ENCODE measurements at places on chromosomes 3 and 15.

DNA sequence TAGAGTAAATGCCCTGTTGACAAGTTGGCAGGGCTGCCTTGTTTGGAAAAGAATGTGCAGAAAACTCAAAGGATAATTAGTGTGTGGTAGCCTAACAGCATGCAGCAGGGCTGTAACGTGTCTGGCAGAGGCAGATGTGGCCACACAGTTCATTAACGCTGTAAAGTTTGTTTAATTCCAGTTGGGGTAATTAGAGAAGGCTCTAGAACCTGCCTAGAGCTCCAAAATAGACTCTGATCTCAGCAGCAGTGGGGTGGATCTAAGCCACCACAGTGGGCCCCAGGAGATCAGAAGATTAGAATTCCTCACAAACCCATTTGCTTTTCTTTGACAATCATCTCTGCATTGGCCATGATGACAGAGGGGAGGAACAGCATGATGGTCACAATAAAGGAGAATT is 65.1 kb upstream of the LEKR1 start:
- DNase-seq = no peak

DNA sequence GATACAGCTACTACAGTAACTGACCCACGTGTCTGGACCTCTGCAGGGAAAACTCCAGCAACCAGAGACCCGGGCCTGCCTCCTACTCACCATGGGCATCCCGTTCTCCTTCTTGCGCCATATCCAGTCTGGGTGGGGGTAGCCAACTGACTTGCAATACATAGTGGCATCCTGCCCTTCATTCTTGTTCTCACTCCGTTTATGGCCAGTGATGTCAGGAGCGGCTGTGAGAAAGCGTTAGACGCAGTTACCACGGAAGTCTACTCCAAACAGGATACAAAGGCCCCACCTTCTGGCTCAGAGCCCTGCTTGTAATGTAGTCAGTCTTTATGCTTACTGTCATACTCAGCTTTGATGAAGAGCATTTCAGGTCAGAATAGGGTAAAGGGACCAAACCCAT is 59.6 kb downstream of the NPTN start:
- peak; percentile 64 for DNase-seq

GRCh38 chr3:187798126-187798525 is 52.9 kb upstream of the BCL6 start:
- DNase-seq = no peak

GRCh38 chr3:72100080-72100511 is 315.1 kb upstream of the PROK2 start:
- DNase-seq = no peak

GRCh38 chr3:184542577-184542976 is 19.0 kb upstream of the EPHB3 start:
- DNase-seq = no peak

DNA sequence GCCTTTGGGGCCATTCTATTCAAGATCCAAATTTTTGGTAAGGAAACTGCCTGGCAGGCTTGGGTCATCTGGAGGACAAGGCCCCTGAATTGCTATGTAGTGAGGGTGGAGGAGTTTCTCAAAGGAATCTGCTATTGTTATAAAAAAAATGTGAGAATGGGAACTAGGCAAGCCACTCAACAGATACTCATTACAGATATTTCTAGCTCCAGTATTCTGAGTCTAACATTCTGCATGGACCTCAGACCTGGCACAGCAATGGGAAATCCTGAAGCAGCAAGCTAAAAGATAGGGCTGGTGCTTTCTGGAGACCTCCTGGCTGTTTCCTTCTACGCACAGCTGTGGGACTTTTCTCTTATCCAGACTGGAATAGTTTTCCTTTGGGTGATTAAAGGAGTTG is 430.7 kb upstream of the RBMS3 start:
- DNase-seq = no peak

DNA sequence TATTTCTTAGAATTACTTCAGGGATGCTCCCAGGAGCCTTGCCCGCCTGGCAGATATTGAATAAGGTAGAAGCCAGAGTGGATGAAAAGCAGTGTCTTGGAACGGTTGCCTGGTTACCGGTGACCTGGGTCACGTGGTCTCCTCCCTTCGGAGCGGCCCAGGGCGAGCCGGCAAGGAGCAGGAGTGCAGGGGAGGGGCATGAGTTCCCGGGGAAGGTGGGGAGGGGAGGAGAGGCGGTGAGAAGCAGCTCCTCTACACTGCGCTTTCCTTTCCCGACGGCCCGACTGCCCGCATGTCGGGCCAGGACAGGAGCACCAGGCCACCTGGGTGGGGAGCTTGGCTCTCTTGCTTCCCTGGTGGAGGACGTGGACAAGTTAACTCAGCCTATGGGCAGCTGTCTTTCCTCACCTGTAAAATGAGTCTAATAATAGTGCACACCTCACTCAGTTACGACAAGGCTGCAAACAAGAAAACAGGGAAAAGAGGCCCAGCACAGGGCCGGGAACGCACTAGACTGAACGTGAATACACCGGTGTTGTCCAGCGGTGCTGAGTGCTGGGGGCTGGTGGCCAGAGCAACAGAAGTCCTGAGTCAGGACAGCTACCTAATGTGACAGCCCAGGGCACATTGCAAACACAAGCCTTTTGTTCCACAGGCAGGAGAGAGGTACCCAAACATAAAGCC is 198.3 kb downstream of the ADAMTS9 start:
- peak; percentile 27 for DNase-seq

GRCh38 chr3:16085884-16086608 is 88.4 kb upstream of the GALNT15 start:
- DNase-seq = peak; percentile 12

- DNase-seq = no peak
Observed at GRCh38 chr15:38029736-38030135, 95.3 kb downstream of the TMCO5A start.

DNA sequence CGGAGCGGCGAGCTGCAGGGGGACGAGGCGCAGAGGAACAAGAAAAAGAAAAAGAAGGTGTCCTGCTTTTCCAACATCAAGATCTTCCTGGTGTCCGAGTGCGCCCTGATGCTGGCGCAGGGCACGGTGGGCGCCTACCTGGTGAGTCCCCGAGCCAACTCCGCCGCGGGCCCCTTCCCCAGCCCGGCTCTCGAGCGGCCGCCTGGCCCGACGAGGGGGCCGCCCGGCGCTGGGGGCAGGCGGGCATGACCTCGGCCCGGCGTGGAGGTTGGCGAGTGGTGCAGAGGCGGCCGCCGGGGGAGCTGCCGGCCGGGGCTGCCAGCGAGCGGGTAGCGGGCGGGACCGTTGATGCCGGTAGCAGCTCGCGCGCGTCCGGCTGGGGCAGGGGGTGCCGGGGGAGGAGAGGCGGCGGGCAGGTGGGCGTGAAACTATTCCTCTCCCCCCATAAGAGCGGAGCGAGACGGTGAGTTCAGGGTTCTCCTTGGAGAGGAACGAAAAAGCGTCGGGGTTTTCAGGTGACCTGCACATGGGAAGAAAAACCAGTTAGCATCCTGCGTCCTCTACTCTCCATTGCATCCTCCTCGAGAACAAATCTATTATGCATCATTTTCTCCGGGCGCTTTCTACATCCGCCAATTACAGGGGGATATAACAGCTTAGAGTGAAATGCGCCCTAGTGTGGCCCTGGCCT is 585 bp downstream of the SLCO3A1 start:
- peak; percentile 28 for DNase-seq

DNA sequence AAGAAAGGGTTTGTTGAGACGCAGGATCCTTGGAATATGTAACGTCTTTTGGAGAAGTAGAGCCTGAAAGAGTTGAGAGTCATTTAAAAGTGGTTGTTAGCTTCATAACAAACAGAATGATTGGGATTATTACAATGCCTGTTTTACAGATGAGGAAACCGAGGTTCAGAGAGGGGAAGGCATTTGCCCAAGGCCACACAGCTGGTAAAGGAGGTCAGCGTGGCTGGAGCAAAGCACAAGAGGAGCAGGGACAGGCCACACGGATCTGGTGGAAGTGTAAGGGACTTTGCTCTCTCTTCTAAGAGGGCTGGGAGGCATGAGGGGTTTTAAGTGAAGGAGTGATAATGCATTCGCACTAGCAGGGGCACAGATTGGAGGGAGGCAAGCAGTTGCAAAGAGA is 6.2 kb upstream of the OXTR start:
- DNase-seq = no peak

DNA sequence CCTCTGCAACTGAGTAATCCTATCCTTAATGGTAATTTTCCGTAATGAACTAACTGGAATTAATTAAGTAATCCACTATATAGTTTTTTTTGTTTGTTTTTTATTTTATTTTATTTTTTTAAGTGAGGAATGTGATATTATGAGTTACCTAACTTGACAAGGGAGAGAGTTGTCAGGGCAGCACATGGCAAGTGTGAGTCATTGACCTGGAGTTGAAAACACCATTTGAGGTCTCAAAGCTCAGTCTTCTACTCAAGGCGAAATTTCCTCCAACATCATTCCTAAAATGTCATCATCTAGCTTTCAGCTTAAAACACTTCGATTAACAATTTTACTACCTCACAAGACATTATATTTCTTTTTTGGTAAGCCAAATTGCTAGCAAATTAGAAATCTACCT is 87.8 kb downstream of the NECTIN3 start:
- no peak for DNase-seq

DNA sequence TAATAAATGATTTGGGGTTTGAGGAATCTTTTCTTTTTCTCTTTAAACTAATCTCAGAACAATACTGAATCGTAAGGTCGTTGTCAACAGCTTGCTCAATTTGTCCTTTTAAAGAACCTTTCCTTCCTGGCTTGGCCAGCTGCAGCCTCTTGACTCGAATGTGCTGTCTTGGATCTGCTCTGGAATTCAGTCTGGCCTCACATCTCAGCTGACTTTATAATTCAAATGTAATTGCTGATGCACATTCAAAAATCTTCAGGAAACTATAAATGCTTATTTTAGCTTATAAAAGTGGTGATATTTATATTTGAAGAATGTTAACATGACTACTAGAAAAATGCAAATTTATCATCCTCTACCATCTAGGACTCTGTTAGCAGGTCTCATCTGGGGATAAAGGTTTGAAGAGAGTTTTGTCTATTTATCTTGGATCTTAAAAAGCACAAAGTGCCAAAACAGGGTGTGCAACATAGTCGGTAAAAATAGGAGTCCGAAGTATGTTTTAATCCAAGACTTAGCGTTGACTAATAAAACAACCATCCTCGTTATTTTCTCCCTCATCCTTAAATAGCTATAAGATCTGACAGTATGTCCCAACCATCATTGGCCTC is 1035.2 kb downstream of the MCTP2 start:
- DNase-seq = no peak

- no peak for DNase-seq
Observed at GRCh38 chr15:62145015-62145735, 19.9 kb downstream of the C2CD4B start.

- no peak for DNase-seq
Observed at GRCh38 chr3:125460233-125460632, 59.8 kb downstream of the SNX4 start.

DNA sequence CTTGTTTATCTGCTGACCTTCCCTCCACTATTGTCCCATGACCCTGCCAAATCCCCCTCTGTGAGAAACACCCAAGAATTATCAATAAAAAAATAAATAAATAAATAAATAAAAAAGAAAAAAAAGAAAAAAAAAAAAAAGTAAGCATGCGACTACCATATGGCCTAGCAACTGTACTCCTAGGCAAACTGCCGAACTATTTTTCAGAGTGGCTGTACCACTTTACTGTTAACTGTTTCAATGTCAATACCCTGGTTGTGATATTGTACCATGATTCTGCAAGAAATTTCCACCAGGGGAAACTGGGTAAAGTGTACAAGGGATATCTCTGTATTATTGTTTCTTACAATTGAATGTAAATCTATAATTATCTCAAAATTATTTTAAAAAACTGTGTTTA is 41.3 kb upstream of the MAP4 start:
- DNase-seq = no peak

- no peak for DNase-seq
Observed at GRCh38 chr15:86691091-86691663, 611.5 kb downstream of the AGBL1 start.

DNA sequence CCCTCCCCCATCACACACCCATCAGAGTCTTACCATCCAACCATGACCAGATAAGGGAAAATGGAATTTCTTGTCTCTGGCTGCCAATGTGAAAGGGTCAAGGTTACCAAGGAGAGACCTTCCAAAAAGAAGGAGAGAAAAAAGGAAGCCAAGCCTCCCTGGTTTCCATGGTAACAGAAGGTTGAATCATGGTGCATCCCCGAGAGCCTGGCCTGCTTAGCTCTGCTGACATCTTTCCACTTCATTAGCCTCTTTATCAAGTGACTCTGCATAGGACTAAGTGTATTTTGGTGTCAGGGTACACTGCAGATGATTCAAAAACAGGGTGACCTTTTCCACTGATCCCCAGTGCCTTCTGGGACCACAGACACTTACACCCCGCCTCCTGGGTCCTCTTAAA is 225.7 kb upstream of the PPP2R3A start:
- DNase-seq = no peak
